ENCODE measurements at places on chromosomes 1 and 21.

DNA sequence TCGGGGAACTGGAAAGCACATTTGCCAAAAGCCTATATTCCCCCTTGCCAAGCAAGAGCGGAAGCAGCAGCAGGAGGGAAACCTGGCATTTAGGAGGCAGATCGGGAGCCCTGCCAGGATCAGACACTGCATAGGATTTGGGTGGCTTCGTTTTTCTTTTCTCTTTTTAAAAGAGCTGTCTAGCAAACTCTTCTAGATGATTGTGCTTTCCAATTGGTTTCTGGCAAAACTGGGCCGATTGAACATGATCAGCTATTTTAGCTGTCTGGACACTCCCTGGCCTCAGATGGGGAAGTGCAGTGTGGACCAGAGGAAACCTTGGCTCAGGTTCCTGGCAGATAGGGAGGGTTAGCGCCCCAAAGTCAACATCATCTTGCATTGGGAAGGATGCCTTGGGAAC is 414.0 kb upstream of the KAZN start:
- no peak for DNase-seq
- H3K4me1 ChIP-seq = no peaks in the 10 kb centered on the region
- H3K27ac ChIP-seq = no peak overlapping the region
- peaks cover 3% of the 10 kb centered on the region for H3K36me3 ChIP-seq
- H3K27me3 ChIP-seq = peaks cover 12% of the 10 kb centered on the region
- no peak overlapping the region for H3K4me3 ChIP-seq

GRCh38 chr1:8020032-8020431 is 6.1 kb downstream of the ERRFI1 start:
- peaks cover 4% of the 10 kb centered on the region for H3K36me3 ChIP-seq
- no peak overlapping the region for H3K27ac ChIP-seq
- DNase-seq = no peak
- H3K4me1 ChIP-seq = peaks cover 4% of the 10 kb centered on the region

- H3K27ac ChIP-seq = no peak overlapping the region
- no peaks in the 10 kb centered on the region for H3K27me3 ChIP-seq
- no peaks in the 10 kb centered on the region for H3K36me3 ChIP-seq
- DNase-seq = no peak
Measured at GRCh38 chr21:22363504-22363903, 1365.3 kb downstream of the NCAM2 start.

GRCh38 chr1:52288286-52288685 is 77.7 kb downstream of the CC2D1B start:
- H3K4me1 ChIP-seq = no peaks in the 10 kb centered on the region
- H3K27me3 ChIP-seq = no peaks in the 10 kb centered on the region
- no peak overlapping the region for H3K27ac ChIP-seq
- H3K4me3 ChIP-seq = no peak overlapping the region

- H3K27ac ChIP-seq = no peak overlapping the region
- H3K4me1 ChIP-seq = no peaks in the 10 kb centered on the region
- no peaks in the 10 kb centered on the region for H3K27me3 ChIP-seq
- no peak overlapping the region for H3K4me3 ChIP-seq
- no peaks in the 10 kb centered on the region for H3K36me3 ChIP-seq
Measured at GRCh38 chr1:81008293-81008692, 792.4 kb upstream of the ADGRL2 start.

- H3K4me3 ChIP-seq = no peak overlapping the region
- peaks cover 14% of the 10 kb centered on the region for H3K4me1 ChIP-seq
- H3K27ac ChIP-seq = no peak overlapping the region
- DNase-seq = no peak
- peaks cover 2% of the 10 kb centered on the region for H3K36me3 ChIP-seq
- H3K27me3 ChIP-seq = no peaks in the 10 kb centered on the region
Measured at GRCh38 chr1:97926017-97926708, 5.3 kb upstream of the DPYD start.

- H3K27me3 ChIP-seq = peaks cover 11% of the 10 kb centered on the region
- H3K4me1 ChIP-seq = peaks cover 14% of the 10 kb centered on the region
- DNase-seq = no peak
- H3K36me3 ChIP-seq = no peaks in the 10 kb centered on the region
- H3K27ac ChIP-seq = no peak overlapping the region
Measured at GRCh38 chr1:1348420-1349255, 580 bp downstream of the DVL1 start.

DNA sequence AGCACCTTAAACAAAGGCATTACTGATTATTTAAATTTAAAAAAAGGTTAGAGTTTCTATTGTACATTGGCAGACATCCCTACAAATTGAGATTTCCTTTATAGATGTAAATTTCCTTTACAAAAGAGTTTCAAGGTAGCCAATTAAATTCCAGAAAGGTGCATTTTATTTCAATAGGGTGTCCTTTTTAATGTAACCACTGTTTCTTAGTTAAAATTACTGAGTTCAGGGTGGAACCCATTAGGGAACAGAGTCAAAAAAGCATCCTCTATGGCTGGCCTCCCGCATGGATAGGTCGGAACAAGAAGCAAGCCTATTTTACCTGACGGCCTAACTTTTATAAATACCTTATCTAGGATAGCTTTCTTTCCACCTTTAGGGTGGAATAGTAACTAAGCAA is 24.4 kb downstream of the TCP10L start:
- no peaks in the 10 kb centered on the region for H3K36me3 ChIP-seq
- H3K4me1 ChIP-seq = peaks cover 19% of the 10 kb centered on the region

DNA sequence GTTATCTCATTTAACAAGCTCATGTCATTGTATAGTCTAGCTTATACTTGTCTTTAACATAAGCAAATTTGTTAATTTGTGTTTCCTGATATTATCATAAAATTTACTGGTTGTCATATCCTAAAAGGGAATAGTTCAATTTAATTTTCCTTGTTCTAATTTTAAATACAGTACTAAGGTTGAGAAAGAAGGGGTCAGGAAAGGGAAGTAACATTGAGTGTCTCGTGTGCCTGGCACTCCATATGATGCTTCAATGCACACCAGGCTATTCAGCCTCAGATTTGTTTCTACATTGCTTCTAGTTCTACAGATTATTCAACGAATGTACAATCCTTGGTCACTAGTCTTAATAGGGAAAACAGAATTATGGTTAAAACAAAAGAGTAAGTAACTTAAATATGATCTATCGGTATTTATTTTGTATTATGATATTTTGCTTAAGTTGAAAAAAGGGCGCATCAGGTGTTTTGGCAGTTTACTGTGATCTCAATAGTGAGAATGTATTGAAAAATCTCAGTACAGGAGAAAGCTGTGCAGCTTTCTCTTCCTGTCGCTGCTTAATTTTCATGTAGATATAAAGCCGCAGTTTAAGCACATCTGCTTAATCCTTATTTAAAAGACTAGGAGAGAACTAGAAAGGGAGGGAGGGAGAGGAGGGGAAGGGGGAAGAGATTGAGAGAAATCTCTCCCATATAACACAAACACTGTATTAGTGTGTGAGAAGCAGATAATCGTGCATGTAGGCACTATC is 13.0 kb downstream of the PTPRC start:
- no peak for DNase-seq
- H3K4me3 ChIP-seq = peak overlapping the region; percentile 84
- peak overlapping the region; percentile 85 for H3K27ac ChIP-seq
- H3K27me3 ChIP-seq = no peaks in the 10 kb centered on the region
- H3K4me1 ChIP-seq = peaks cover 51% of the 10 kb centered on the region

DNA sequence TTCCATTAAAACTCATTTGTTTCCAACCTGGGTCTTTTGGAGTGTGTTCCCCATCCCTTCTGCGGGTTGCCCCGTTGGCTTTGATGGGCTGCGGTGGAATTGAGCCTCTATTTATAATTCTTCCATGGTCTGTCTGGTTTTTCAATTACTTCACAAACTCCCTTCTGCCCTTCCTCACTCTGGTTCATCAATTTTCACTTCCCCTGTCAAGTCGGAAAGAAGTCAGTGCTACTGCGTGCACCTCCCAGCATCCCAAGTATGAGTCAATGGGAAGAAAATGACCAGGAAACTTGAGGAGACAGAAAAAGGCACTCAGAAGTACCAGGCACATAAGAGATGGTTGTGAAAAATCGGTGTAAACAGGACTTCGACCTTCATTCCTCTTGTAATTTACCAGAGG is 126.2 kb downstream of the KAZN start:
- no peak for DNase-seq
- H3K27ac ChIP-seq = no peak overlapping the region
- H3K4me1 ChIP-seq = no peaks in the 10 kb centered on the region
- no peaks in the 10 kb centered on the region for H3K36me3 ChIP-seq
- H3K4me3 ChIP-seq = no peak overlapping the region

DNA sequence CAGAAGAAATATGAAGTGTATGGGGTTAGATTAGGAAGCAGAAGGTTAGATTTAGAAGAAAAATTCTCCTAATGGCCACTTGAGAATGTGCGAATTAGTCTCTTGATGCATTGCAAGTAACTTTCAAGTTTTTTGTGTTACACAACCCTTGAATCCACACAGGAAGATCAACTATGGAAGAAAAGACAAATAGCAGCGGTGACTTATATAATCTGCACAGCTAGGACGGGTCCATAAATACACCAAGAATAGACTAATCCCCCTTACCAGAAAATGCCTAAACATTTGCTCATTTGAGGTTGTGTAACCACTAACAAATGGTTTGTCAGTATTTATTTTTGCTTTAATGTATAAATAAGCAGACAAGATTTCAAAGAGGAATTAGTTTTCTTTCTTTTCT is 182.6 kb downstream of the TGFB2 start:
- H3K36me3 ChIP-seq = no peaks in the 10 kb centered on the region
- H3K4me3 ChIP-seq = no peak overlapping the region
- no peaks in the 10 kb centered on the region for H3K4me1 ChIP-seq
- H3K27me3 ChIP-seq = peaks cover 12% of the 10 kb centered on the region
